HFFc6 (cell line): ENCODE measurements at places on chromosomes 6 and 20. TPM values are rescaled to one million over a fixed set of nuclear protein-coding genes. Genes with fewer than 3 reads are reported as not detected.

DNA sequence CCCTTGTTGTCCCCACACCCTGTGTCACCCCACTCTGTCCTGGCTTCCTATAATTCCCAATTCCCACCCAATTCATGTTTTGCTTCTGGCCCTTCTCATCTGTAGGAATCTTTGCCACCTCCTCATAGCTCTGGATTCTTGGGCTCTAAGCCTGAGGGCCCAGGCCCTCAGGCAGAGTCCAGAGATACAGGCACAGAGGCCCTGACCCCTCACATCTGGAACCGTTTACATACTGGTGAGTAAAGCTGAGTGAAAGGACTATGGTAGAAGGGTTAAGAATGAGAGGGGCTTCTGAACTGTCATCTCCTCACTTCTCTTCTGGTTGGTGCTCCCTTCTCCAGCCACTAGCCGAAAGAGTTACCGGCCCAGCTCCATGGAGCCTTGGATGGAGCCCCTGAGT is 13.6 kb downstream of the PRRC2A start:
- peaks cover 53% of the 10 kb centered on the region for H3K36me3 ChIP-seq
- H3K4me1 ChIP-seq = peaks cover 58% of the 10 kb centered on the region
- H3K4me3 ChIP-seq = peak overlapping the region; percentile 38

NMBR gene
- not detected in 3 replicates for total RNA-seq

GRCh38 chr6:158834675-158835385 is 15.7 kb upstream of the EZR start:
- H3K36me3 ChIP-seq = no peaks in the 10 kb centered on the region
- peaks cover 7% of the 10 kb centered on the region; the same call in 1 of the 2 replicates for H3K4me1 ChIP-seq
- no peak overlapping the region for H3K27ac ChIP-seq
- DNase-seq = no peak
- no peaks in the 10 kb centered on the region; the same call in 1 of the 2 replicates for H3K27me3 ChIP-seq

DNA sequence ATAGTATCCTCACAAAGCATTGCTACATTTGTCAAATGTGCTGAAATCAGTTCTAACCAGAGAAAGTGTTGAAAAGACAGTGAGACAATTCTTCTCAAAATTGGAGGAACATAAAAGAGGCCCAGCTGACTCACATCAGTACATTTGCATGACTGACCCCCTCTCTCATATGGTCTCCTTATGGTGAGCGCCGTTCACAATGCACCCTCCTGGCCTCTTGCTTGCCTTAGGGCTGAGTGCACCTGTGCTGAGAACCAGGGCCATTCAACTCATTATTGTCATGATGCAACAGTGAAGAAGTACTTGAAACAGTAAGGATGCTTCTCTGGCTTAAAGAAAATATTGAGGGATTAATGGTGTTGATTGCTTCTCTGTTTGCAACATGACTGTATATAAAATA is 375.2 kb upstream of the AGPAT4 start:
- no peak for DNase-seq
- no peak overlapping the region for H3K4me3 ChIP-seq
- no peak overlapping the region for H3K27ac ChIP-seq
- H3K27me3 ChIP-seq = no peaks in the 10 kb centered on the region
- no peaks in the 10 kb centered on the region for H3K4me1 ChIP-seq

DNA sequence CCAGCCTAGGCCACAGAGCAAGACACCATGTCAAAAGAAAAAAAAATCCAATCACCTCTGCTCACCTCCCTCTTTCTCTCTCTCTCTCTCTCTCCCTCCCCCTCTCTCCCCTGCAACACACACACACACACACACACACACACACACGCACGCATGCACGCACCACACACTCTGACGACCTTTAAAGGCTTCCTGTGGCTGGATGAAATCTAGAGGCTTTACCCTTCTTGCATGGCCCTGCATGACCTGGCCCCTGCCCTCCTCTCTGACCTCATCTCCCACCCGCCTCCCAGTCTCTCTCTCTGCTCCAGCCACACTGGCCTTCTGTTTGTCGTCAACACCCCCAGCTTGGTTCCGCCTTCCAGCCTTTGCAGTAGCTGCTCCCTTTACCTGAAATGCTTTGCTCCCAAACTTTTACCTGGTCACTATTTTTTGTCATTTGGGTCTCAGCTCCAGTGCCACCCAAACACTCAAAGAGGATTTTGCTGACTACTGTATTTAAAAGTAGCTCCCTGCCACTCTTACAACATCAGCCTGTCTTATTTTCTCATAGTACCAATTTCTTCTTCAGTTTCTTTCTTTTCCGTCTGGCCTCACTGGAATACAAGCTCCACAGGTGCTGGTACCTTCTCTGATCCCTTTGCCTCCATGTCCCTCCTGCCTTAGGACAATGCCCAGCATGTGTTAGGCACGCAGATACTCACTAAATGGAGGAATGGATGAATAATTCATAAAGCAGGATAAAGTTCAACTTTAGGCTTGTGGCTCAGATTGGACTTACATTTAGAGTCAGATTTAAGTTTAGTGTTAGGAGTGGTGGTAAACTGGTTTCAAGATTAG is 4.3 kb upstream of the LTA start:
- H3K4me3 ChIP-seq = no peak overlapping the region
- H3K36me3 ChIP-seq = no peaks in the 10 kb centered on the region
- peaks cover 14% of the 10 kb centered on the region for H3K4me1 ChIP-seq
- no peak for DNase-seq

DNA sequence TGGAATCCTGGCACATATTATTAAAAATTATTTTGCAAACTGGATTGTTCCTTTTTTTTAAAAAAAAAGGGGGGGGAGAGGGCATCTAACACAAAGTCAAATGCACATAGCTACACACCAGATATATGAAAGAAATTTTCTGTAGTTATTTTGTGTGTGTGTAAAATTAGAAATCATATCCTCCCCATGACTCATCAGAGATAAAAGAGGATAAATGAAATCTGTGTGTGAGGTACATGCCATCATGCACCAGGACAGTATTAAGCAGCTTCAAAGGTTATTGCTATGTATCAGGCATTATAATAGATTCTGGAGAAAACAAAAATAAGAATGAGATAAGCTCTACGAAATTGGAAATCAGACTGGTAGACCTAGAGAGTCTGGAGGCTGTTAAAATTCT is 5.2 kb downstream of the BTBD9 start:
- no peak overlapping the region for H3K27ac ChIP-seq
- no peak overlapping the region for H3K4me3 ChIP-seq
- H3K4me1 ChIP-seq = peaks cover 19% of the 10 kb centered on the region
- H3K36me3 ChIP-seq = peaks cover 4% of the 10 kb centered on the region; the same call in 1 of the 2 replicates
- H3K27me3 ChIP-seq = no peaks in the 10 kb centered on the region; the same call in 1 of the 2 replicates
- DNase-seq = no peak

GRCh38 chr6:38651121-38651784 is 11.5 kb upstream of the BTBD9 start:
- H3K27ac ChIP-seq = no peak overlapping the region
- no peaks in the 10 kb centered on the region for H3K36me3 ChIP-seq
- 0 out of 2 replicates have a peak, but pooled peaks cover 2% of the 10 kb centered on the region for H3K27me3 ChIP-seq
- no peak overlapping the region for H3K4me3 ChIP-seq
- peaks cover 13% of the 10 kb centered on the region for H3K4me1 ChIP-seq

- no peaks in the 10 kb centered on the region; the same call in 1 of the 2 replicates for H3K27me3 ChIP-seq
- no peak overlapping the region for H3K27ac ChIP-seq
- H3K36me3 ChIP-seq = peaks cover 74% of the 10 kb centered on the region
- DNase-seq = no peak
Observed at GRCh38 chr6:161108916-161109315, 117.3 kb downstream of the MAP3K4 start.

DNA sequence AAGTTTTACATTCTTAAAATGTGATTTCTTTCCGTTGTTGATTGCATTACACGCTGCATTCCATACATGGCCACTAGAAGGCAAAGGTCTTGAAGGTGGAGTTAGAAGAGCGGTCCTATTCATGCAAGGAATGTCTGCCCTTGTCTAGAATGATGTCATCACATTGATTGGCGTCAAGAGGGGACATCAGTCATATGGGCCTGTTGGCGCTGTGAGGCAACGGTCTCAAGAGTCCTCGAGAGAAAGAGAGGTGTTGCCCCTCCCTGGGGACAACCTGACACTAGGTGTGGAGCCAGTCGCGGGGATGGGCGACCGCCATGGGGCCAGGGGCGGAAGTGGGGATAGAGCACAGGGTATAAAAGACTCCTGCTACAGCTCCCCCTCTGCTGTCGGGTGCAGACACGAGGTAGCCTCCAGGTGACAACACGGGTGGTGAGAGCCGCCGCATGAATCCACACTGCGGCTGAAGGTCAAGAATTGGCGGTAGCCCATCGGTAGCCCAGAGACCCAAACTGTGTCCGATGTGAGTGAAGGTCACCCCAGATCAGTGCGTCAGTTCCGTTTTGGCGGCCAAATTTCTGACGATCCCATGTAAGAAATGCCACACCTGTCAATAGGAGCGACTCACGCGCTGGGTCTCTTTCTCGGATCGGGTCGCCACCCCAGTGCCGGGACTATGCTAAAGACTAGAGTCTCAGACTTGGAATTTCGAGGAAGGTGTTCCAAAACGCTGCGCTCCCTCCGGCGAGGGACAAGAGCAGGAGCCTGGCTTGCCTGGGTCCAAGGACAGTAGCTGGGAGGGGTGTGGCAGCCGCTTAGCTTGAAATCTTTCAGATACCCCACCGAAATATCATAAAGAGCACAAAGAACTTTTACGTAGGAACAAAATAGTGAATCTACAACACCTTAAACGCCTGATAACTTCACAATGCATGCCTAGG is 93.2 kb upstream of the ZNF184 start:
- peaks cover 16% of the 10 kb centered on the region for H3K4me1 ChIP-seq
- no peaks in the 10 kb centered on the region for H3K36me3 ChIP-seq
- H3K27me3 ChIP-seq = peaks cover 20% of the 10 kb centered on the region
- no peak overlapping the region; the same call in 1 of the 2 replicates for H3K4me3 ChIP-seq

DNA sequence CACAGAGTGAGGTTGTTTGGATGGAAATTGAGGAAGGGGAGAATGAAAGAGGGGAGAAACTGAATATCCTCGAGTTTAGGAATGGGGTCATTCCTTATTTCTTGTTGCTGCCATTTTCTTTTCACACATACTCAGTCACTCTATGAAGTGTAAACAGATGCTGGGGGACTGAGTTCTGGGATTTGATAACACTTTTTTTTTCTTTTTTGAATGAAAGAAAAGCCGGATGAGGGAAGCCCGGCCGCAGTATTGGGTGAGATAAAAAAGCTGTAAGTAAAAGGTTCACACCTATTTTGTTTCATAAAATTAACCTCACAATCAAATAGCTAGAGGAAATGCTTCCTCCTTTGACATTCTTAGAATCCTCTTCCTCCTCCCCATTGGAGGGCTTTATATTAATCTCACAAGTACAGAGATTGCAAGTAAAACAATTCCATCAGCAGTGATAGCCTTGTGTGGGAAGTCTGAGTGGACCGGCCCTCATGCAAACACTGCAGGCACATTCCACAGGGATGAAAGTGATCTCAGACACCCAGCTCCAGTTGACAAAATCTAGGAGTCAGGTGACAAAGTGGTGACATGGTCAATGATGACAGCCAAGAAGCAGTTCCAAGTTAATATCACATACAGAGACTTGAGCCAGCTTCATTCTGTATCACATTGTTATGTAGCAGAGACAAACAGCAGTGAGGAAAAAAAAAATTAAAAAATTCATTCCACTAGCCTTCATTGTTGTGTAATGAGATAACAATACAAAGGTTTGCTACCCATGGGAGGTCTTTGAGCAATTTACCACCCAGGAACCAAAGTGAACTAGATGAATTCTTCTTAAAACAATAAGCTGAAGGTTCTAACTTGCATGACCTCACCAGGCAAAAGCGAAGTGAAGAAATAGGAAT is 391.1 kb upstream of the HSF2 start:
- peaks cover 2% of the 10 kb centered on the region; the same call in 1 of the 2 replicates for H3K27me3 ChIP-seq
- peaks cover 46% of the 10 kb centered on the region for H3K4me1 ChIP-seq
- peak; percentile 31 for DNase-seq
- H3K36me3 ChIP-seq = no peaks in the 10 kb centered on the region
- H3K4me3 ChIP-seq = no peak overlapping the region

DNA sequence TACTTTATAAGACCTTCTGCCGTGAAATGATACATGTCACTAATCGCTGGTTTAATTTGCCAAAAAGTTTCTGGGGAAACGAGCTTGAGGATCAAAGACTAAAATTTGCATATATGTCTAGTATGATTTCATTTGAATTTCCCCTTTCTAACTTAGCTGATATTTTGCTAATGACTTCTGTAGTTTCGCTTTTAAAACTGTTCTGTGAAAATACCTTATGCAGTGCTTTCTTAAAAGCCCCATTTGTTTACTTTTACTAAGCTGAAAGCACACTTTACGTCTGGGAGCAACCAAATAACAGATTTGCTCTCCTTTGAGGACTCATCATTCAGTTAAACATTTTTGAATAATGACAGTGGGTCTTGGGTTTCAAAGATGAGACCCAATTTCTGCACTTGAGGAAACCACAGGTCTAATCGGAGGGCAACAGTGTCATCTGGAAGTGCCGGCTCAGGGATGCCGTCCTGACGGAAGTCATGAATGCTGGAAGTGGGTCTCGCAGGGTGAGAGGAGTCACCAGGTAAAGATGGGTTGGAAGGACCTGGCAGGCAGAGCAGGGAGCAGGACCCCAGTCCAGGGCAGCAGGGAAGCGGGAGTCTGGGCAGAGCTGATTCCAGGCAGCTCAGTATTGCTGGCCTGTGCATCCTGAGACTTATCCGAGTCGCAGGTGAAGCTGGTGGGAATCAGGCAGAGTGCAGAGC is 33.2 kb downstream of the PLEKHG1 start:
- H3K27me3 ChIP-seq = peaks cover 10% of the 10 kb centered on the region; the same call in 1 of the 2 replicates
- no peaks in the 10 kb centered on the region for H3K4me1 ChIP-seq
- H3K4me3 ChIP-seq = no peak overlapping the region
- DNase-seq = no peak

GRCh38 chr6:10314163-10314955 is 100.5 kb downstream of the TFAP2A start:
- no peak for DNase-seq
- H3K36me3 ChIP-seq = no peaks in the 10 kb centered on the region; the same call in 1 of the 2 replicates
- no peak overlapping the region for H3K27ac ChIP-seq
- H3K4me3 ChIP-seq = no peak overlapping the region
- peaks cover 53% of the 10 kb centered on the region for H3K4me1 ChIP-seq

HLA-DQB1 gene
- not detected in 3 replicates for total RNA-seq

- DNase-seq = no peak
- H3K36me3 ChIP-seq = peaks cover 6% of the 10 kb centered on the region; the same call in 1 of the 2 replicates
- H3K4me3 ChIP-seq = no peak overlapping the region
- no peak overlapping the region for H3K27ac ChIP-seq
Observed at GRCh38 chr6:168499045-168499650, 58.2 kb downstream of the SMOC2 start.

DNA sequence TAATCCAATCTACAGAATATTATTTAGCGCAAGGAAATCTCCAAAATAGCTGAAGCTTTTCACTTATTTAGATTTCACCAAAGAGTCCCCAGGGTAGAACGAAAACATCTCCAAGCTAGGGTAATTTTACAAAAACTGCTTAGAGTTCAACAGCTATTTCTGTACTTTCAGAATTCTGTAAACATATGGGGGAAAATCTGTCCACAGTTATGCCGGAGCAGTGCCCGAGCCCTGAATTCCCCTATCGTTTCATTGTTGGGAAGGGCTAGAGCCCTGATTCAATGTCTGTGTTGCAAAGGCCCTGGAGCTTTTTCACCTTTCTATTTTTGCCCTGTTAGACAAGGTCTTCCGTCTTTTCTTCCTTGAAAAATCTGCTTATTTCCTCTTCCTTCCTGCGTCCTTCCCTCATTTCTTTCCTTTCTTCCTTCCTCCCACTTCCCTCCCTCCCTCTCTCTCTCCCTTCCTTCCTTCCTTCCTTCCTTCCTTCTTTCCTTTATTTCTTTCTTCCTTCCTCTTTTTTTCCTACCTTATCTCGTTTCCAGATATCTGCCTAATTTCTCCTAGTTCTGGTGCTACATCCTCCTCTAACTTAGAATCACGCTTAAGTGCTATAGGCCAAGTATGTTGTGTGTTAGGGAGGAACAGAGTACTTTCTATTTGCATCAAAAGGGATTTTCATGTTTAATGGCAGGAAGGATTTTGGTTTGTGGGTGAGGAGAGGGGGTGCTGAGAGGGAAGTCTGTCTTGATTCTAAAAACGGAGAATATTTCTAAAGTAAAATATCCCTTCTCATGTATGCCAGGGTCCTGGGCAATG is 122.5 kb upstream of the BMP2 start:
- no peaks in the 10 kb centered on the region for H3K4me1 ChIP-seq
- no peak for DNase-seq
- H3K36me3 ChIP-seq = peaks cover 4% of the 10 kb centered on the region; the same call in 1 of the 2 replicates
- no peak overlapping the region for H3K4me3 ChIP-seq
- H3K27me3 ChIP-seq = no peaks in the 10 kb centered on the region
- no peak overlapping the region for H3K27ac ChIP-seq
